ENCODE measurements at places on chromosomes 2 and 18.

GRCh38 chr2:241393524-241394196 is 37.6 kb downstream of the FARP2 start:
- DNase-seq: no peak

DNA sequence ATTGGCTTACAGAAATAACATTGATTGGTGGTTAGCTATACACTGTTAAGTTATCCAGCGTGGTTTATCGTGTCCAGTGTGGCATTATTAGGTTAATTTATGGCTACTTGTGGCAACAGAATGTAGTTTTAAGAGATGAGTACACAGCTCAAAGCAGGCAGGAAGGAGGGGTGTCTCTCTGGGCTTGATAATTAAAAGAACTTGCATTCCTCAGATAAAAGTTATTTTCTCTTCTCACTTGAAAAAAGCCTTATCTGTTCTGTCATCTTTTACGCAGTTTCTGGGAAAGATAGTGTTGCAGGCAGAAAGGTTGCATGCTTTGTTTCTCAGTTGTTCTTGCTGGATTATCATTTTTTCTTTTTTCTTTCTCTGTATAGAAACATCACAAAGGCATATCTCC is 154.4 kb upstream of the COL3A1 start:
- DNase-seq: no peak

DNA sequence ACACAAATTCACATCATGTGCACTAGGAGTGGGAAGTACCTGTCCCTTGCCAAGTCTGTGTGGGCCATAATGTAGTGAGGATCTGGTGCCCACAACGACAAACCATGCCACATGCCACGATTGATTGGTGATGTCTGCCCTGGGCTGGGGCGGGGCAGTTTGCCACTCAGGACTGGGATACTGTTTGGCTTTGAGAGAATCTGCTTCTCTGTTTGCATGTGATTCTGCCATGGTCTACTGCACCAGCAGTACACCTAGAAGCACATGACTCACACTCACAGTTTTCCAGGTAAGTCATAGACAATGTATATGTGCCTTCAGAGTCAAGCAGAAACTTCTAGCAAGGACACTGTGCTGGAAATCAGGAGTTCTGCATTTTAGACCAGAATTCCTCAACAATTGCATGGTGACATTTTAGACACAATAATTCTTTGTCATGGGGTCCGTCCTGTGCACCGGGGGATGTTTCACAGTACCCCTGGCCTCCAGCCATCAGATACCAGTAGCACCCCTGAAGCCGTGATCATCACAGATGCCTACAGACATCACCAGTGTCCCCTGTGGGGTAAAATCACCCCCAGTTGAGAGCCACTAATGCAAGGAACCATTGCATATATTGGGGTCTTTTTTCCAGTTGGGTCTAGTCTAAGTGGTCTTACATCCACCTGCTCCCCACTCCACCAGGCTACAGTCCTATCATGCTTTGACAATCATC is 278.3 kb downstream of the EIPR1 start:
- no peak for DNase-seq

GRCh38 chr2:137093116-137093515 is 327.8 kb downstream of the THSD7B start:
- DNase-seq: no peak

- DNase-seq: no peak
Measured at GRCh38 chr18:44912740-44913478, 232.2 kb downstream of the SETBP1 start.

DNA sequence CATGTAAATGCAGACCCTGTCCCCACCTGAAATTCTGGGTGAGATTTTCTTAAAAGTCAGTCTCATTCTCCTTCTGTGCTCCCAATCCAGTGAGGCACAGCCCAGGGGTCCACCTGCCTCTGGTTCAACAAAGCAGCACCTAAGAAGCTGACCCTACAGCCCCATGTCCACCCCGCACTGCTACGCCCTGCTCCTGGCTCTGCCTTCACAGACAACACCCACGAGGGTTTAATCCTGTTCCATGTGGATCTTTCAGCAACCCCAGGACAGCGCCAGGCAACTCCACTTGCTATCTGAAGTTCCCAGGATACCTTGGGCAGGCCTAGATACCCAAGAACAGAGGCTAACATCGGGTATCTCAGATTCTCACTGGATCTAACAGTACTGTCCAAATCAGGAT is 44.9 kb downstream of the HDLBP start:
- DNase-seq: no peak

GRCh38 chr18:74773171-74773624 is 175.5 kb downstream of the ZNF407 start:
- peak; percentile 53 for DNase-seq

GRCh38 chr2:180366481-180366880 is 359.4 kb upstream of the CWC22 start:
- no peak for DNase-seq

GRCh38 chr18:70577023-70577420 is 288.2 kb downstream of the SOCS6 start:
- DNase-seq: no peak

DNA sequence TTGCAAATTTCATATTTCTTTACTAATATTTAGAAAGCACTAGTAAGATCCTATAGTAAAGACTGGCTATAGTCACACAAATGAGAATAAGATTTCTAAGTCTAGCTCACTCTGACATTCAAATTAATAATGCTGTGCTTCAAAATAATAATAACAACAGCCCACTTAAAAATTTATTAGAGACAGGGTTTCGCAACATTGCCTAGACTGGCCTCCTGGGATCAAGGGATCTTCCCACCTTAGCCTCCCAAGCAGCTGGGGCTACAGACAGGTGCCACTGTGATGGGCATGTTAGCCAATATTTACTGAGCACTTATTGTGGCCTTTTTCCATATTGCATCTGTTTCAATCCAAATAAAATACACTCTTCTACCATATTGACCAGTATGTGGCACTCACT is 96.1 kb downstream of the PIEZO2 start:
- DNase-seq: no peak

- DNase-seq: no peak
Measured at GRCh38 chr18:70840649-70841048, 551.8 kb downstream of the SOCS6 start.

GRCh38 chr2:133711201-133711600 is 142.9 kb upstream of the NCKAP5 start:
- no peak for DNase-seq

DNA sequence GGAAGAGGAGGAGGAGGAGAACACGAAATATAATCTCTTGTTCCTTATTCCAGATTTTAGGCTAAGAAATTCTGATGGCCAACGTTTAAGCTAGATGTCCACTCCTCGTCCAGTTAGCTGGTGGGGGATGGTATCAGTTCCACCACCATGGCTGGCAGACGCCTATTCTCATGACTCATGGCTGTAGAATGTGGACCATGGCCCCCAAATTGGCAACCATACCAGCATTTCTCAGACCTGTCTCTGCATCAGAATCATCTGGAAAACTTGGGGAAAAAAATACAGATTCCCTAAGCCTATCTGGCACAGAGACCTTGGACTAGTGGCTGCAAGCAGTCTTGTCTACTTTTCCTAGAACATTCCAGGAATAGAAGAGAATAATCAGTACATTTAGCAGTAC is 267.7 kb upstream of the SIX2 start:
- no peak for DNase-seq

- no peak for DNase-seq
Measured at GRCh38 chr18:11074889-11075288, 74.5 kb downstream of the PIEZO2 start.

GRCh38 chr2:102749938-102750337 is 11.9 kb upstream of the TMEM182 start:
- DNase-seq: no peak

DNA sequence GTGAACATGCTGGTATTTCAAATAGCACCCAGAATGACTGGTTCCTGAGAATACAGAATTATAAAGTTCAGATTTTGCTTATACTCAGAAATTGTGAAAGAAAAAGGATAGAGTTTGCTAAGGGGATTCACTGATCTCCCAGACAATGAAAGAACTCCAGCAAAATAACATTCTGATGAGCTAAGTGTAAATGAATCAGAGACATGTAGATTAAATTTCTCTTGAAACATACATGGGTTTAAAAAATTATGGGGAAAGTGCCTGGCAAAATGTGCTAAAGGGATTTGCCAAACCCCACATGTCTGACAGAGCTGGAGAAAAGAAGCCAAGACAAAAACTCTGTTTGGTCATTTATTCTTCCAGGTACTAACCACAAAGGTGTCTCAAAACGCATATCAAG is 116.3 kb downstream of the FTCDNL1 start:
- no peak for DNase-seq

DNA sequence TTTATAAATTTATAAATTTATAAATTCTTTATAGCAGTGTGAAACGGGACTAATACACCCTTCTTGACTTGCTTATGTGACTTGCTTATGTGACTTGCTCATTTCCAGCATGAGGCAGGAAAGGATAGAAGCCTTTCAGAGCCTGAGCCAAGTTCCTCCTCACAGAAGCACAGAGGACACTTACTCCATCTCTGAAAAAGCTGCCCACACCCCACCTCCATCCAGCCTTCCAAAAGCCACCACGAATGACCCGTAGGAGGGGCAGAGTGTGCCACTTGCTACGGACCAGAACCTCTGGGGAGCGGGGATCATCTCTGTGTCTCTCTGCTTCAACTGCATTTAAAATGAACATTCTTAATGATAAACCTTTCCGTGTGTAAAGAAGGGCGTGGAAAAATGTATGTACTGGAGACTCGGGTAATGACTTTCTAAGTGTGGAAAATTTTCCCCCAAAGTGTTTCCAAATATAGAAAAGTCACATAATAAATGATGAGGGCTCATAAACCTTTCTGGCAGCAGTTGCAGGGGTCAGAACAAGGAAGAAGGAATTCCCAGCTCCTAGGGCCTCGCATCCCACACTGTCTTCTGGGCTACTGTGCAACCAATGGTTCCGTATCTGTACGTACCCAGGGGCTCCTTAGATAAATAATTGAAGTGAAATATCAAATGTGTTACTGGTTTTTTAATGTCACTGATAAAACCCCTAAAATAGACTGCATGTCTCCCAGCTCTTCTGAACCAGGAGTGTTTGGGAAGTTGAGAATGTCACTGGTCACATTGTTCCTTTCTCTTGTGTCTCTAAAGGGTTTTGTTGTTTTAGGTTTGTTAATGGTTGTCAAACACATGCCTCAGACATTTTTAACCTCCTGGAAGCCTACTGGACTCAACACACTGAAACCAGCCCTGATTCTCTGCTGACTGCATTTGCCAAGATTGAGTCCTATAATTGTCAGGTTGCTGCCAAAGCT is 104.5 kb upstream of the LTBP1 start:
- no peak for DNase-seq

DNA sequence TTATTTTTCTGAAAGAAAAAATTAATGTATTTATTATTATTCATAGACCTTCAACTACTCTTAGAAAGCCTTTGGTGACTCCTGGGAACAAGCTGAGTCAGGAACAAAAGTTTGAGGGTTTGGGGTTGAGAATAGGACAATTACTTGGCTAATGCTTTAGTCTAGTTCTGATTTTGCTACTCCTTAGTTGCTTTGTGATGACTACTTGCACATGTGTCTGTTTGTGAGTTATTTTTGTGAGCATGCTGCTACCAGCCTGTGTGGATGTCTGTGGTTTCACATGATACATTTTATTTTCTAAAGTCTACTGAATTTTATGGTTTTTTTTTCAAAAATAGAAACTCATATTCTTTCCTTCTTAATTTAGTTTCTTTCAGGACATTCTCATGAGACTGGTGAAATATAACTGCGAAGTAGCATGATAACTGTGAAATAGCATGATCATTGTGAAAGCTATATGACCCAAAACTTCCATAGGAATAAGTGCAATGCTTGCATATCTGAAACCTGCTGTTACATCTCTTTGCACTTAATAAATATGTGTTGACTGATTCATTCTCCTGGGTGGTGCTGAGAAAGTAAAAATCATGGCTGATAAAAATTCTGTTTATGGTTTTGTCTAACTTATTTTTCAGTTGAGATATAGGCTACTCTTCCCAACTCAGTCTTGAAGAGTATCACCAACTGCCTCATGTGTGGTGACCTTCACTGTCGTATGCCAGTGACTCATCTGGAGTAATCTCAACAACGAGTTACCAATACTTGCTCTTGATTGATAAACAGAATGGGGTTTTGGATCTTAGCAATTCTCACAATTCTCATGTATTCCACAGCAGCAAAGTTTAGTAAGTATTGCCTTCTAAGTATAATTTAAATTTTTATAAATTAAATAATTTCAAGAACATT is 17.9 kb upstream of the IL18R1 start:
- DNase-seq: no peak

- no peak for DNase-seq
Measured at GRCh38 chr2:69983392-69983966, 22.0 kb upstream of the ASPRV1 start.

GRCh38 chr2:99150706-99151105 is 4.0 kb downstream of the TSGA10 start:
- DNase-seq: no peak

DNA sequence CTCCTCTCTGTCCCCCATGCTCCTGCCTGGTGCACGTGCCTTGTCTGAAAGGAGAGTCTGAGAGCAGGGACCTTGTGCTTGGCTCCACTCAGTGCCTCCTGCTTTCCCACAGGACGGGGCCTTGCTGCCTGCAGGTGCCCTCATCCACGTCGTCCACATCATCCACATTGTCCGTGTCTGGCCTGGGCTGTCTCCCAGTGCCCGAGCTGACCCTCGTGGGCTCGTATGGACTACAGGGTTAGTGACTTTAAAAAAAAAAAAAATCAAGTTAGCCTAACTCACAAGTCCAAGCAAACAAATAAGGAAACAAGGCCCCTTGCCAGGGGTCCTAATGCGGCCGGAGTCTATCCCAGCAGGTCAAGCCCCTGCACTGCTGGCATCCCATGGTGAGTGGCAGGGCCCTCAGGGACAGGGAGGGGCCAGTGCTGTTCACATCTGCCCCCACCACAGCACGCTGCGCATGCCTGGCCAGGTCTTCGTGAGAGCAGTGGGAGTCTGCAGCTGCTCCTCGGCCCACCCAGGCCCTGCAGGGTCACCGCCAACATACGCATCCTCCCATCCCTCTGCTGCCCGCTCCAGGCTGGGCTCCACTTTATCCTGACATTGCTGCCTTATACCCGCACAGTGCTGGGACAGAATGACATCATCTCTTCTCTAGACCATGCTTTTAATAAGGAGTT is 232.6 kb downstream of the NDUFA10 start:
- DNase-seq: no peak

DNA sequence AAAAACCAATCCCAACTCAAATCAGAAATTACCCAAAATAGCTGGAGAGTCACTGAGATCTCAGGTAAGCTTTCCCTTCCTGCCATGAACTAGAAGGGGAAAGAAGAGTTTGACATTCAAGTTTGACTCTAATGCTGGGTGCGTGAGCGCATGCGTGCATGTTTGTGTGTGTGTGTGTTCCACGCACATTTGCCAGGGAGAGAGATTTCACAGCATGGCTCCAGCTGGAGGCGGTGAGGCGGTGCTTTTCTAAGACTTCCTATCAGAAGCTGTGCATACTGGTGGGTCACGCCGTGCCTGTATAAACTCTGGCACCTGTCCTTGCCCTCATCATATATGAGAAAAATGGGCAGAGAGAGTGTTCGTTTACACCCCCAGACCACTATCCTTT is 116.2 kb downstream of the MSH2 start:
- DNase-seq: no peak

GRCh38 chr2:195049372-195050031 is 607.5 kb upstream of the SLC39A10 start:
- no peak for DNase-seq

GRCh38 chr2:170121689-170122088 is 56.3 kb upstream of the MYO3B start:
- DNase-seq: no peak

Data from GM12878 (cell line).